ENCODE measurements at places on chromosomes 5 and 9.

DNA sequence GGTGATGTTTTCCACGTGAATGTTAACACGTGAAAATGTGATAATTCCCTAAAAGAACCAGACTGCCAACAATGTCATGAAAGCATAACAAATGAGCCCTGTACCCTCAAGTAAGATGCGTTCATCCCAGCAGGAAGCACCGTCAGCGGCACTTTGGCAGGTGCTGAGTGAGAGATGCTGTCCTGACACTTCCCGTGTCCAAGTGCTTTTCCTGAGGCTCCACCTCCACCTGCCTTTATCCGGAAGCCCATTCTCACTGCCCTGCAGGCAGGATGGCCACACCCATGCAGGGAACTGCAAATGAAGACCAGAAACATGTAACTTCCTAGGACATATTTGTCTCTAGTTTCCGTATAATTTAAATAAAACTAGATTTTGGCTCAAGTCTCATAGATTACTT, 238.0 kb upstream of the IRX2 start:
- no peak for DNase-seq

GRCh38 chr5:116632890-116633289, 58.3 kb upstream of the SEMA6A start:
- no peak for DNase-seq

- no peak for DNase-seq
Measured at GRCh38 chr9:134486143-134486591, 155.4 kb upstream of the COL5A1 start.

DNA sequence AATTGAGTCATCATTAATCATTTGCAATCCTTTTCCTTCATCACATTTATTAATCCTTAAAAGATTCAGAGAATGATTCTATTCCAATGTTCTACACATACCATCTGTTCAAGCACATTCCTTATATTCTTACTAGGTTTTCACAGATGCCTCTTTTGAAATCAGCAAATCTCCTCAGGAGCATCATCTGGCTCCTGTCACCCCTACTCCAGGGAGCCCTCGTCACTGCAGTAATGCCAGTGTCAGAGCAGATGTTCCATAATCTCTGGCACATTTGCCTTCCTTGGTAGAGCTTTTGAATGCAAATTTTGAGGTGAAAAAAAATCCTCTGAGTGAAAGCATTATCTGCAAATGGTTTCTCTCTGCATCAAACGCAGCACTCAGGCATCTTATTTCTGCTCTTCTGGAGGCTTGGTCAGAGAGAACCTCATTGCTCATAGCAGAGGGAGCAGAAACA, 7.6 kb upstream of the KCNV2 start:
- no peak for DNase-seq

DNA sequence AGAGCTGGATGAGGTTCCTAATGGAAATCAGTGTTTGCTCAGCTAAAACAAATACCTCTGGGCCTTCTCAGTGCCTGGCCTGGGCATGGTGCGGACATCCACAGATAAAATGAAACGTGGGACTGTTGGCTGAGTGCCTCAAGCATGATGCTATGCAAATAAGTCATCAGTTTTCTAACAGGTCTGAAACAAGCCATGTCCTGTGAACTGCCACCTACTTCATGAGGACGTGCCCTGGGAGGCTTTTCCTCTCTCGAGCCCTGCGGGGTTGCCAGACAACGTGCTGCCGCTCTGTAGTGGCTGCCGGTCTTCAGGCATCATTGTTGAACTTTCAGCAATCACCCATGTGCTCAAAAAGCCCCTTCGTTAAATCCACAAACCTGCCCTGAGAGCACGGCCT, 240.4 kb upstream of the IRX2 start:
- no peak for DNase-seq

- DNase-seq = peak; percentile 59
Measured at GRCh38 chr9:136629879-136630661, 32.6 kb upstream of the EGFL7 start.

GRCh38 chr9:126317513-126317912, 9.1 kb upstream of the MVB12B start:
- DNase-seq = no peak

All from fibroblast of pulmonary artery (primary cell).